ENCODE measurements at places on chromosomes 4 and X.

DNA sequence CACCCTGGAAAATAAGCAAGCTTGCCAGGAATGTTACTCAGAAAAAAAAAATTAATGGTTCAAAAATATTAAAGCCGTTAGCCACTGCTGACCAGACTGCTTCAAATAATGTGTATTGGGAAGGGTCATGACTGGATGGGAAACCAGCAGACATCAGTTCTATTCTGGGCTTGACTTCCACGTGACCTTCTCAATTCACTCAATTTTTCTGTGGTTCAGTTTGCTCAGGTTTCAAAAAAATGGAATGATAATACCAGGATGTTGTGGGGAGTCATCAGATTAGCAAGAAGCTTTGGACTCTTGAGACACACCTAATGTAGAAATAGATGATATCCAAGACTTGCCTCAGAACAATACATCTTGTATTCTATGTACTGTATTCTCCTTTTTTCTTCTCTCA, 541.9 kb upstream of the BOD1L1 start:
- DNase-seq: no peak

- DNase-seq: no peak
Measured at GRCh38 chr4:159296061-159296460, 193.2 kb downstream of the RAPGEF2 start.

DNA sequence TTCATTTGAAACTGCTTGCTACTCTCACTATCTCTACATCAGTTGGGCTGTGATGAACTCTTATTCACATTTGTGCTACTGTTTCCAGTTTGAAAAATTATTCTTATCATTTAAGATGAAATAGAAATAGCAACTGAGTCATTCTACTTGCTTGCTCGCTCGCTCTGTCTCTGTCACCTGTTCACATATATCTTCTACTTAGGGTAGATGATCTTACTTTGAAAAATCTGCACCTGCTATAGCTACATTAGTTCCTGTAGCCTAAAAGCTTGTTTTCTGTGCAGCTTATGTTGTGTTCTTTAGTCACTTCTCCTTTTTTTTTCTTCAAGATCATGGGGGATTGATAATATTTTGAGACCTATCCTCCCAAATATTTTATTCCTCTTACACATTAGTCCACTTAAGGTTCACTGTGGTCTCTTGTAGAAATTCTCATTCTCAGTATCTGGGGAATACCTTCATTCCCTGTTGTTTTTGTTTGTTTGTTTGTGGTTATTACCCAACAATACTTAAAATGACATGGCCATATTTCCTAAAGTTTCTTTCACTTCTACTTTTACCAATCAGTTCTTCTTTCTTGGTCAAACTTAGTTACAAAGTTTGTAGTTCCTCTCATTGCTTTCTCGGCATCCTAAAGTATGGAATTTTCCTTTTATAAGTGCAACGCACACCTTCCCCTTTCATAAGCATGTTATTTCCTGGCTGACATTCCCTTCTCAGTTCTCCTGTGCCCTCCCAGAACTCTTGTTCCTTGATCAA, 36.5 kb downstream of the CLCN5 start:
- DNase-seq: no peak

DNA sequence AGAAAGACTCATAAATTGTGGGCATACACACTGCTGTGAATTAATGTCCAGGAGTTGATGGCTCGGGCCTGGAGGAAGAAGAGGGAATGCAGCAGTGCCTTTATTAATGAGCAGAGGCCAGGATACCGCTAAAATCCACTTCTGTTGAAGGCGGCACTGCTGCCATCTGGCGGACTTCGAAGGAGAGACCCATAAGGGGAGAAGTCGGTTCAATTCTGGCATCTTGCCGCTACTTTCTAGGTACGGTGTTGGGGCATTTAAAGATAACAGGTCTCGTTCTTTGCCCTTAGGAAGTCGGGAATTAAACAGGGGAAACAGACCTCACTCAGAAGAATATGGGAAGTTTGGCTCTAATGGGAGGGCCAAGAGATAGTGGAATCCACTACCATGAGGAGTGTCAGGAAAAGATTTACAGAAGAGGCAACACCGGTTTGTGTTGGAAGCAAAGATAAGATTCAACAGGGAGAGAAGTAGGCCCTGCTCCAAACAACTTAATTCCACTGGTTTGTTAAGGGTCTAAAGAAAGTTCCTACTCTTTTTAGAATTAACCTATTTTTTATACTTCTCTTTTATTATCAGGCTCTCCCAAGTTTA, 133.6 kb upstream of the GIMD1 start:
- peak; percentile 17 for DNase-seq

DNA sequence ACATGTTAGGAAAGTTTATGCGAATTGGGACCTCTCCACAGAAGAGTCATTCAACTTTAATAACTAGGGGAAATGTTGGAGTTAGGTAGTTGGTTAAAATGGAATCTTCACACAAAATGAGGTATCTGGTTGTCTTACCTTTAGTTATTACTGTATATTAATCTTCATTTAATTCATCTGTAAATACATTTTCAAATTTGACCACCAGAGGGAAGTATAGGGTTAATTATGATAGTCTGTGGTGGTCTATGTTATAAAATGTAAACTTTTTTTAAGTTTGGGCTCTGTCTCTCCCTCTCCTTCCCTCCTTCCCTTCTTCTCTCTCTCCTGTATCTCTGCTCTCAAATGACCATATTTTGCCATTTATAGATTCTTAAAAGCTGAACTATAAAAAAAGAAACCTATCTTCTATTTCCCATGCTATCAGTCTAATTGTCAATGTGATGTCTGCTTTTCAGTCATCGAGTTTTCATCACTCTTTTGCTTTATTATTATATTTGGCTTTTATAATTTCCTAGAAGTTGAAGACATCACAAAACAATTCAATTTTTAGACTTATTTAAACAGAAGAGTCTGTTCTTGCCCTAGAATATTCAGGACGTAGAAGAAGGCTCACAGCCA, 49.8 kb downstream of the TMEM144 start:
- DNase-seq: no peak

DNA sequence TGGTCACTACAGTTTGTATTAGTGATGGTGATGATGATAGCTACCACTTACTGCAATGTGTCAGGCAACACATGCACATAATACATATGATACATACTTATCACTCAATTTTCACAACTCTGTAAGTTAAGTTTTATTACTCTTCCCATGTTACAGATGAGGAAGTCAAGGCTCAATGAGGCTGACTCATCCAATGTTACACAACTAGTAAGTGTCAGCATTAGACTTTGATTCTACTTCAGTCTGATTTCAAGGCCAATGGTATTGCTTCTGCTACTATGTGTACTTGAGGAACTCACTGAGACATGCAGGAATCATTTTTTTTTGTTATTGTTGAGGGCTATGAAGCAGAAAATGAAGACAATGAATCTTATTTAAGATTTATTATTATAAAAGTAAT, 96.4 kb upstream of the TRPC5OS start:
- DNase-seq: no peak

GRCh38 chr4:123250843-123251242, 145.8 kb upstream of the SPRY1 start:
- no peak for DNase-seq

- DNase-seq: no peak
Measured at GRCh38 chr4:150044517-150044916, 33.7 kb upstream of the DCLK2 start.

DNA sequence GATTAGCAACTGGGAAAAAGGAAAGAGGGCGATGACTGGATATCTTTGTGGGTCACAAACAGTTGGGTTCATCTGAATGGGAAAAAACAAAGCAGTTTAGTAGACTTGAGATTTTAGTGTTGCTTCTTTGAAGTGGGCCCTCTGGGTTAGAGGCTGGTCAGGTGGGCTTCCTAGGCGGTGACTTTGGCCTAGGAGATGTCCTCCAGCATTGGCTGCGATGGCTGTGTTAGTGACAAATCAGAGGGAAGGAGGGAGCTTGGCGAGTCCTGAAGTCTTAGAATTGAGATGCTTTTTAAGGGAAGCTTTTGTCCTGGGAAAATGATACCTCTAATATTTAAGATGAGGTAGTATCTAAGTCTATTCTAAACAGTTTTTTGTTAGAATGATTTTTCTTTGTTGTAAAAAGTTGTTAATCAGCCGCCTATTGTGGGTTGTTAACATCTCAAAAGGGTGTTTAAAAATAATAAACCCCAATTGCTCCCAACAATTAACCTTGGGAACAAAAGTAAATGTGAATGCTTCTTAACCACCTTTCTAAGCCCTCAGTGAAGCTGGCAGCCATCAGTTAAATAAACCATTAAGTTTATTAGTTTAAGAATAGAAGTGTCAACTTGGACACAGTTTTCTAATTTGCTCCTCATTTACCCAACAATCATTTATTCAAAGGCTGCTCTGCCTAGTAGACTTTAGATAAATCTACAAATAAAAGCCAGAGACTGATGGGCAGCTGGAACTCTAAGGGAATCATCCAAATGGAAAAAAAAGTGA, 31.7 kb downstream of the DLG3 start:
- no peak for DNase-seq

DNA sequence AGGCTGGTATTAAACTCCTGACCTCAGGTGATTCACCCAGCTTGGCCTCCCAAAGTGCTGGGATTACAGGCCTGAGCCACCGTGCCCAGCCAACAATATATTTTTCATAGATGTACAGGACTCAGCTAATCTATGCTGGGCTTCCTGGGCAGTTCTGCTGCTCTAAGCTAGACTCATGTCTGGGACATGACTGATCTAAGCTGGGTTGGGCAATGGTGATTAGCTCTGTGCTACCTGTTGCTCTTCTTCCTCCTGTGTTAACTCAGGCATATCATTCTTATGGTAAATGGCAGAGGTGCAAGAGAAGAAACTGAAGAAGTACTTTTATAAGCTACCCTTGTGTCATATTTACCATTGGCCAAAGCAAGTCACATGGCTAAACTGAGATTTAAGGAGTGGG, 11.4 kb upstream of the SUPT20HL2 start:
- no peak for DNase-seq

DNA sequence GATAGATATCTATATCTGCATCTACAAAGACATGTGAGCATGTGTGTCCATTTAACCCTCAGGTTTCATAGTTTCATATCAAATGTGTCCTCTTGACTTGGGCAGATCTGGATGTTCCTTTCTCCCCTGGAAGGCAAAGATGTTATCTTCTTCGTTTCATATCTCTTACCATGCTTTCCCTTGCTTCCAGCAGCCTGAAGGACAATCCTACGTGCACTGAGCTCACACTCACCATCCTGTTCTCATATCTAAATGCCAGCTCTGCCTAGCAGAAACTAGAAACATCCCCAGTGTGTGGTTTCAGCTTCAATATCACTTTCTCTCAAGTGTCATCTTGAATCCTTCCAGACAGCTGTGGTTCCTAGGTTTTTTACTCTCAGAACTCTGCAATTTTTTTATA, 66.2 kb downstream of the ZAR1 start:
- DNase-seq: no peak

DNA sequence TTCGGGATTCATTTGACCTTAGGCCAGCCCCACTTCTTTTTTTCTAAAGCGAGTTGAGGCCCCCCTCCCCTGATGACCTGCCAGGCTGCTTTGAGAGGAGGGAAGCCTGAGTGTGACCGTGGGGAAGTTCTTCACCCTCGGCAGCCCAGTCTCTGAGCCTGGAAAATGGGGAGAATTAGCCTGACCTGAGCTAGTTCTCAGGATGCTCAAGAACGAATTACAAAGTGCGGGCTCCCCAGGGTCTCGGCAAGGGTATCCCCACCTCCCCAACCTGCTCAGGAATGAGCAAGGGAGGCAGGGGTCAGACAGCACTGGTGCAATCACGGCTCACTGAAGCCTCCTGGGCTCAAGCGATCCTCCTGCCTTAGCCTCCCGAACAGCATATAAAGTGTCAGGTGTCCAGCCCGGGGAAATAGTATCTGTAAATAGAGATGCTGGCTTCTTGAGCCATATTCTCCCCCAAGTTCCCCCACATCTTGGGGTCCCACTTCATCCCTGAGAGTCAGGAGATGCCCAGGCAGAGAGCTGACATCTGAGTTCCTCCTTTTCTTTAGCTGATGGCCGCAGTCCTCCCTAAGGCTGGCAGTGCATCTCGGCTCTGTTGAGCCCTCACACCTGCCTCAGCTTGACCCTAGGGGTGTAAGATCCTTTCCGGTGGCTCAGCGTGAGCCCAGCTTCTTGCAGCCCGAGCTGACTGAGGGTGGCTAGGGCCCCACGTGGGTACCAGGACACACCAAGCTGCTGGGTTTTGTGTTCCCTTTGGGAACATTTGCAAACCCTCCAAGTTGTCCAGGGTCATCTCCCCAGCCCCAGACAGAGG, 1.6 kb downstream of the DUSP9 start:
- DNase-seq: no peak

DNA sequence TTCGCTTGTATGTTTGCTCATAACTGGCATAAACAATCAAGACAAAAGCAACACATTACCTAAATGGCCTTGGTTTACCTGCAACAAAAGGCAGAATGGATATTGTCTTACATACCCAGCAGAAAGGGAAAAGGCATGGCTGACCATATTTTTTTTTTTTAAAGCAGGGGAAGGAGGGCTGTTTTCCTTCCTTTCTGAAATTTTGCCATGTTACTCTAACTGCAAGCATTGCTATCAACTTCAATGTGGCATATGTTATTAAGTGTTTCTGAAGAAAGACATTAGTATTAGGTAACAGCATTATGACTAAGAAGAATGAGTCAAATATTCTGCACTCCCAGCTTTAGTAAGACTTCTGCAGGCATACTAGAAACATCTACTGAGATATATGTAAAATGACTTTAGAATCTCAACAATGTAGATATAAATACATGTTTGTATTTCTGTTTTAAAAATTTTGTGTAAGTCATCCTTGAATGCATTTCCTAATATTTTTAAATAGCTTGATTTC, 512.6 kb upstream of the FAM241A start:
- DNase-seq: no peak

- no peak for DNase-seq
Measured at GRCh38 chrX:77622233-77622632, 163.8 kb downstream of the ATRX start.

DNA sequence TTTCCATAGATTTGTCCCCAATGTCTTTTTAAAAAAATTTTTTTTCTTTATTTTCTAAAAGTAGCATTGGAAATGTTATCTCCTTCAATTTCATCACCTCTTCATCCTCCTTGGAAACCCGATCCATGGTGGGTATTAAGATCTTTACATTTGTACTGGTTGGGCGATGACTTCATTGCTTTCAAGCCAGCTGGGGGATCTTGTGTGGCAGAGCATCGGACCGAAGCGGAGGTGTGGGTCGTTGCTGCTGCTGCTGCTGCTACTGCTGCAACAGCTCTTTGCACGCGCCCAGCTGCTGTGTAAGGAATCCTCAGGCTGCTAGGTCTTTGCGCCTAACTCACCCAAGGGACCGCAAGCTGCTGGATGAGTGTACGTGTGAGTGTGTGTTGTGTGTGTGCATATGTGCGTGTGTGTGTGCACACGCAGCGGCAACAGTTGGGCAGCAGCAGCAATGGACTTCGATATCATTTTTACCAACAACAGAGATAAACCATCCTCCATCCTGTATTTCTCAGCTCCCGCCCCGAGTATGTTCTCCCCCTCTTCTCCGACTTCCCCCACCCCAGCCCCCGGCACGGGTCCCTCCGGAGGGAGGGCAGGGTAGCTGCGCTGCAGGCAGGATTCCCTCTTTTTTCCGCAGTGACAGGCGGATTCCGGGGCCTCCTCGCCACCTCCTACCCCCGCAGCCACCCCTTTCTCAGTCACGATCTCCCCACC, 768 bp upstream of the CDKL5 start:
- DNase-seq: no peak

All from stimulated activated CD4-positive, alpha-beta T cell treated with anti-CD3 and anti-CD28 coated beads, TNF-alpha, amount 100 ng/mL, for 1 hour (primary cell).